SK-N-MC (cell line): ENCODE measurements at places on chromosomes 5 and 9.

DNA sequence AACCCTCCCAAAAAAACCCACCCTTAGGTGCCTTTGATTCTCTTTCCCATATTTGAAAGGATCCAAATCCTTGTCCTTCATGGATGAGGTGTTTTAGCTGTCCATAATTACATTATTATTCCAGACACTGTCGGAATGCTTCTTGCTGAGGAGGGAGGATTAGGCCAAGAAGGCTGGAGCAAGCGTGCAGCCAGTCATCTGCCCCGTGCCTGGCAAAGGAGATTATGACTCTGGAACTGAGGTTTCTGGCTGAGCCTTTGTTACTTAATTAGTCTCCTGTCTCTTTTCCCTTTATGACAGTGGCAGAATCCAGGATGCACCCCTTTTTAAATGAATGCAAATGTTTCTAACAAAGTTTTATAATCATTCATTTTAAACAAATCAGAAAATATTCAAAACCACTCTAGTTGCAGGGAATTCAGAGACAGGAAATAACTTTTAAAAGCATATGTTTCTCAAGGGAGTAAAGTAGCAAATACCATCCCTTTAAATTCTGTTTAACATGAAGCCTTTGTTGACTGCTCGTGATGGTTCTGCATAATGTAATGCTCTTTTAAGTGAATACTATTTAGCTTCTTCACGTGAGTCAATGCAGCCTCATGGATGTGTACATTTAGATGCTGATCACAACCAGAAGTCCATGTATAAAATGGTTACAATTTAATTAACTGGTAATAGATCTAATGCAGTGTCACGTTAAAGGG is 69.8 kb downstream of the GALNT10 start:
- DNase-seq: peak; percentile 70

- no peak for DNase-seq
Measured at GRCh38 chr9:116812231-116813030, 125.3 kb downstream of the TRIM32 start.

DNA sequence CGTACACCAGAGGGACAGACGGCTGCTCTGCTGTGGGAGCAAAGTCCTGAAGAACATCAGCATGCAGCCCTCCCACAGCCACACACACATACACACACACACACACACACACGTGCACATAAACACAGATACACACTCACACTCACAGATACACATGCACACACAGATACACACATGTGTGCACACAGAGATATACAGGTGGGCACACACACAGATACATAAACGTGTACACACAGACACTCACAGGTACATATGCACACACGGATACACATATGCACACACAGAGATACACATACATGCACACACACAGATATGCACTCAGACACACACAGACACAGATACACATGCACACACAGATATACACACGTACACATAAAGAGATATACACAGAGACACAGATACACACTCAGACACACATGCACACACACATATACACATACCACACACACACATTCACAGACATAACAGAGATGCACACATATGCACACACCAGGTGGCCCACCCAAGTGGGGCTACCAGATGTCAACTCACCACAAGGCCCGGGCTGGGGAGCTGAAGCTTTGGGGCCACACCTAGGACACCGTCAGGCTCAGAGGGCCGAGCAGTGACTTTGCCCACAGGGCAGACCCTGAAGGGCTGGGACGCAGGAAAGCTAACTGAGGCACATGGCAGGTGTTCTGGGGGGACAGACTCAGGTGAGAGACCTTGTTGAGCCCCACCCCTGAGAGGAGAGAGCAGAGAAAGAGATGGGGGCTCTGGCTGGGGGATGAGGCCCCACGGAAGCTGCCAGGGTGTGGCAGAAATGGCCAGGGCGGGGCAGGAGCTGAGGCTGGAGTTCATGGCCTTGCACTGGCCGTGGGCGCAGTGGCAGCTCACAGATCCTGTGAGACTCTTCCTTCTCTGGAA is 148.6 kb upstream of the PPP1R26 start:
- no peak for DNase-seq

DNA sequence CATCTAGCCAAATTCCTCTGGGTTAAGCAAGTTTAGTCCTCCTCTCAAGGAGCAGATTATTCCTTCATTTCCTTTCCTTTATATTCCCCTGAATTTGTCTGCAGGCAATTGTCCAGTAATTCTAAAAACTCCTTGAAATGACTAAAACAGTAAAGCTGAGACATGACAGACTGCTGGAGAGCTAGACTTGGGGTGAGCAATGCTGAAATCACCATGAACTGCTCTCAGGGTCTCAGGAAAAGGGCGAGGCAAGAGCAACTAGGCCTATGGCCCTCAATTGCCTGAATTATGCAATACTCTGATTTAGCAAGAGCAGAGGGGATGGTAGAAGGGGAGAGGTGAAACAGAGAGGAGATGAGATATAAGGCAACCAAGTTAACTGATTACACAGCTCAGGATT is 172.9 kb upstream of the NREP start:
- DNase-seq: no peak

DNA sequence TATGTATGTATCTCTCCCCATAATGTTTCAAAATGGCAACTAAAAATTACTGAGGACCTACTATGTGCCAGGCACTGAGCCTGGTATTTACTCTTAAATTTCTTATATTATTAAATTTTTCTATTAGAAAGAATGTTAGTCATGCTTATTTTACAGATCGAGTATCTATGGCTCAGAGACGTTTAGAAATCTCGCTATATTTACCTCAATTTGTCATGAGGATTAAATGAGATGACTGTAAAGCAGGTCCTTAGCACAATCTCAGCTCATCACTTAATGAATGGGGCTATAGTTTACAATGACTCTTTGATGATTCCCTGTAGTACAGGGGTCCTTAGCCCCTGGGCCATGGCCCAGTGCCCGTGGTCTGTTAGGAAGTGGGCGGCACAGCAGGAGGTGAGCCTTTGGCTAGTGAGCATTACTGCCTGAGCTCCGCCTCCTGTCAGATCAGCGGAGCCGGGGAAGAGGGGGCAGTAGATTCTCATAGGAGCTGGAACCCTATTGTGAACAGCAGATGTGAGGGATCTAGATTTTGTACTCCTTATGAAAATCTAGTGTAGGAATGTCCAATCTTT is 15.5 kb downstream of the ENC1 start:
- no peak for DNase-seq

- no peak for DNase-seq
Measured at GRCh38 chr9:96138616-96139015, 163.4 kb downstream of the HSD17B3 start.

DNA sequence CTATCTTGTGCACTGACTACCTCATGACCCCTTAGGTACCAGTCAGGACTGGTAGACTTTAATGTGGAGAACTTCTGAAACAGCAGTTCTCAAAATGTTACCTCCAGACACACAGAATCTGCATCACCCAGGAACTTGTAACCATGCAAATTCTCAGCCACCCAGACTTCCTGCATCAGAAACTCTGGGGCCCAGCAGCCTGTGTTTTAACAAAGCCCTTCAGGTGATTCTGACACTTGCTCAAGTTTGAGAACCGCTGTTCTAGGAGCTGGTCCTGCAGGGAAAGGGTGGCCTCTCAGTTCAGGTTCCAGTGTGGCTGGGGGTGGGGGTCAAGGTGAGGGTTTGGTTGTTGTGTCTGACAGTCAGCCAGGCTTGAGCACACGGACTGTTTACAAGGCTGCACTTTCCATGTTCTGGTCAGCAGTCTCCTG is 28.4 kb downstream of the ZFP62 start:
- no peak for DNase-seq

DNA sequence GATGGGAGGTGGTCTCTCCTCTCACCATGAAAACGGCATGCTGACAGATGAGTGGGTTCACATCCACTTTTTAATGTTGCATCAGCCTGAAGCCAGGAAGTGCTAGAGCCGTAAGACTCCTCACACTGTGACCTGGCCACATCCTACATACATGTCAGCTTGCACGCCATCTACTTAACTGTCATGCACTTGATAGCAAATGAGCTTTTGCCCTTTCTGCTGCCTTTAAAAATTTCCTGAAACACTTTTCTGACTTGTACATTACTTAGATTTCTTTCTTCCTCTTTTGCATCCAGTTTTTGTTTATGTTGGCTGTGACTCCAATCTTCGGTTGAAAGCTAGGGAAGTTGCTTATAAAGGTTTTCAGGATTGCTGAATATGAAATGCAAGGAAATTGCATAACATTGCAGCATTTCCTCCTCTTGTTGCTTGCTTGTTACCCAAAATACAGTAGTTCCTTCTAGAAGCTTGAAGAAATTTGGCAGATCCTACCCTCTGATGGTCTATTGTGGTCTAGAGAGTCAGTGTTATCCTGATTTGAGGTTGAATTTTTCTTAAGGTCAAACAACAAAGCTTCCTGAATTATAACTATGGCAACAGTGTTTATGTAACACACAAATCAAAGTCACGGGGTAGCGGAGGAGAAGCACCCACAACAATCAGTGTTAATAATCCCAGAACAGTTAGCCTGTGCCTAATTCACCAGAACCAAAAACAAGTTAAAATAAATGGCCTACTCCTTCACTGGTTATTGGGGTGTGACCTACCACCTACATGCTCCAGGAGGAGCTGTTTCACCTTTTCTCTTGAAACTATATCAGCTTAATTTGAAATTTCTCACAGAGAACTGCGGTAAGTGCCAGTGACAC is 232.5 kb downstream of the ARHGAP26 start:
- peak; percentile 87 for DNase-seq

- DNase-seq: no peak
Measured at GRCh38 chr9:95876138-95876444, 600 bp downstream of the ERCC6L2 start.

- DNase-seq: peak; percentile 61
Measured at GRCh38 chr9:25415718-25416117, 262.5 kb downstream of the TUSC1 start.

DNA sequence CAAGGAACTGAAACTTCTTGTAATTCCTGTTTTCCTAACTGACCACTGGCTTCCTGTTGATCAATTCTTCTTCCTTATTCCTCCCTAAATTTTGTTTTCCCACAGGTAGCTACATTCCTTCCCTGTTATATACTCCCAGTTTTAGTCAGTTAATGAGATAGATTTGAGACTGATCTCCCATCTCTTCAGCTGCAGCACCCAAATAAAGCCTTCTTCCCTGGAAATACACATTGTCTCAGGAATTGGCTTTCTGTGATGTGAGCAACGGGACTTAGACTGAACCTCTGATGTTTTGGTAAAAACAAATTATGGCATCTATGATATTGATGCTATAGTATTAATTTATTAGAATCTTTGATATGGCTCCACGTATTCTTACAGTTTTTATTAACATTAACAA is 617.3 kb upstream of the ST8SIA4 start:
- DNase-seq: no peak

- DNase-seq: no peak
Measured at GRCh38 chr5:1144638-1145396, 33.0 kb upstream of the SLC12A7 start.

- no peak for DNase-seq
Measured at GRCh38 chr5:135498637-135498995, 37.1 kb downstream of the NEUROG1 start.

- no peak for DNase-seq
Measured at GRCh38 chr5:122607818-122608217, 167.1 kb upstream of the SNX2 start.

DNA sequence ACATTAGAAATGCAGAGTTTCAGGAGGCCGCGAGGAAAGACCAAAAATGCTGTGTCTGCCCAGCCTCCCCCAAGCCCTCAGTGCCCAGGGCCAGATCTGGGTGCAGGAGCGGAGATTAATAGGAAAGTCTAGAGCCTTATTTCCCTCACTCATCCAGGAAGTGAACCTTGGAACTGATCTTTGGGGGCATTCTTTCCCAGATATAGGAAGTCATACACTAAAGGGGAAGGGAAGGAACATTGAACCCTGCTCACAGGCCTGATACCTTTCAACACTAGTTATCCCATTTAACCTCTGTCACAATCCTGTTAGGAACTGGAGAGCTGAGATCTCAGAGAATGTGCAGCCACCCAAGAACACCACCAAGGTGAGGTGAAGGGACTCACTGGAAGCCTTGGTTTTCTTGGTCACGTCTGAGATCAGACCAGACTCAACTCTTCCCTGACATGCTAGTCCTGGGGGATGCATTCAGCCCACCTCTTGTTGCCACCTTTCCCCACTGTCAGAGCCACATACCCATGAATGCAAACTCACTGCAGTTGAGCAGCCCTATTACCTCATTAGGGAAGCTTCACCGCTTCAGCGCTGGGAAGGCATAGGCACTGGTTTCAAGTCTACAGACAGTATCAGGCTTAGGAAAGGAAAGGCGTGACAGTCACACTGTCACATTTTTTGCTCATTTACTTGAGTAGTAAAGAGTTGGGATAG is 95.0 kb downstream of the KIAA1958 start:
- DNase-seq: no peak

DNA sequence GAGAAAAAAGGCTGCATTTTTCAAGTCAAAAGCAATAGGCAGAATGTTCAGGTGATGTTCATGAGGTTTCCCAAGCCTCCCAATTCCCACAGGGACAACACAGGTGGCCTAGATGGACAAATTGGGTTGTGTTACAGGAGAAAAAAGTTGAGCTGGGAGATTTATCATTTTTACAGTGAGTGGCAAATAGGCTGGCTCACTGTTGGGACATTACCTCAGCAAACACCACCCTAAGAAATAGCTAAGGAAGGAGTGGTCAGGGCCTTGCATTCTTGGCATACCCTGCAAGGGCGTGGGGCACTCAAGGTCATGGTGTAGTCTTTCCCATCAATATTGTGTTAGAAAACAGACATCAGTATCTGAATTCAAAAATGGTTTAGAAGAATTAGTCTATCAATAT is 23.3 kb upstream of the CPLANE1 start:
- DNase-seq: no peak

DNA sequence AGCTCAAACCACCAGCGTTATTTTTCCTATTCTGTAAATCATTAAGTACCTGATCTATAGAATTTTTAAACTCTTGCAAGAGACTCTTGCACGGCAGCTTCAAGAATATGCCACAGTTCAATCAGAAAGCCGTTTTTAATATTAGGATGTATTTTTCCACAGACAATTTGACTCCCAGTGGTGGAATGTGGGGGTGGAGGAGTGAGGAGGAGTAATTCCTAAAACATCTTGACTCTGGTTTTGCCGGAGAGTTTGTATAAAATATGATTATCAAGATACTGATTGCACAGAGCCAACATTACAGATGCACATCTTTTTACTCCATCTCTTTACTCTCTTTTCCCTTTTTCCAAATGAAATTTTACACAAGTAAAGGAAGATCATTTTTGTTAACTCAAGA is 288.3 kb downstream of the ENC1 start:
- no peak for DNase-seq

- no peak for DNase-seq
Measured at GRCh38 chr5:66517351-66517750, 78.8 kb upstream of the MAST4 start.

- DNase-seq: no peak
Measured at GRCh38 chr9:92147030-92147851, 32.0 kb upstream of the SPTLC1 start.

GRCh38 chr5:65625743-65626142 is 916 bp downstream of the SHLD3 start:
- no peak for DNase-seq

GRCh38 chr5:22590677-22591268 is 262.4 kb downstream of the CDH12 start:
- no peak for DNase-seq

GRCh38 chr9:92404042-92404836 is at the start of gene OGN:
Gene OGN (minus strand): TSS chr9:92404578. CDS start chr9:92403407, 1,171 bp downstream.
- no peak for DNase-seq
